ENCODE measurements at places on chromosomes 13 and 19.

DNA sequence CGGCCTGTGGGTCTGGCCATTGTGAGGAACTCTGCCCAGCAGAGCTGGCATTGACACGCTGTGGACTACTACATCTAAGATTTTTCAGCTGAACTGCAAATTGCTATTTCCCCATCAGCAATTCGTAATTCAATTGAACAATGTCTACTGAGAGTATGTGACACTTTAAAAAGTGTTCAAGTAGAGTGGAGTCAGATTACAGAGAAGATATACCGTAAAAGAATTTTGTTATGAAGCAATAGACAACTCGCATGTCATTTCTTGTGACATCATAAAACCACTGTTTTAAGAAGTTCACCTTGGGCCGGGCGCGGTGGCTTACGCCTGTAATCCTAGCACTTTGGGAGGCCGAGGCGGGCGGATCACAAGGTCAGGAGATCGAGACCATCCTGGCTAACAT, 32.5 kb upstream of the C1QTNF9 start:
- no peak for DNase-seq

DNA sequence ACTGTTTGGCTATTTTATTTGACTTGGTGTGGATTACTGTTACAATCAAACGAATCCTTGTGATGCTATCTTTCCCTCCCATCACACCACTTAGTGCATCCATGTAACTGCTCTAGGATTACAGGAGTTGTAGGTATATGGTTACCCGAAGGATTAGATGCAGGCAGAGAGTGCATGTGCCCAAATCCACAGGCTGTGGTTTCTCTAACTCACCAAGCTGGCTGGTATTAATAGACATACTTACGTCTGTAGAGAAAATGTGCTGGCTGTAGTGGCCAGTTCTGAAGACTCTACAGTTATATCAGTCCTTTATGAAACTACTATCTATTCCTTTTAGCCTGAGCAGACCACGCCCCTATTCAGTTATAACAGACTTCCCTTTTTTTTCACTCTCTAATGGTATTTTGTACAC, 1.1 kb upstream of the HMGB1 start:
- no peak for DNase-seq

GRCh38 chr19:7618771-7619510, 10.4 kb downstream of the XAB2 start:
- no peak for DNase-seq

DNA sequence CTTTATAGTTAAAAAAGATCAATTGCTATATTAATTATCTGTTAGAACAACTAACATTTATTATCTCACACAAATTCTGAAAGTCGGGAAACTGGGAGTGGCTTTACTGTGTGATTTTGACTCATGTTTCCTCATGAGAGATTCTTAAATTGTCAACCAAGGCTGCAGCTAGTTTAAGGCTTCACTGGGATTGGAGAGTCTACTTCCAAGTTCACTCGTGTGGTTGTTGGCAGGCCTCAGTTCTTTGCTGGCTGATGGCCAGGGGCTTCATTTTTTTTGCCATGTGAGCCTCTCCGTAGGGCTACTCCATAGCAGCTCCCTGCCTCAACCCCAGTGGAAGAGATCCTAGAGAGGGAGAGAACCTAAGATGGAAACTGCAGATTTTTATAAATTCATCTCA, 24.5 kb upstream of the LPAR6 start:
- DNase-seq, result no peak

DNA sequence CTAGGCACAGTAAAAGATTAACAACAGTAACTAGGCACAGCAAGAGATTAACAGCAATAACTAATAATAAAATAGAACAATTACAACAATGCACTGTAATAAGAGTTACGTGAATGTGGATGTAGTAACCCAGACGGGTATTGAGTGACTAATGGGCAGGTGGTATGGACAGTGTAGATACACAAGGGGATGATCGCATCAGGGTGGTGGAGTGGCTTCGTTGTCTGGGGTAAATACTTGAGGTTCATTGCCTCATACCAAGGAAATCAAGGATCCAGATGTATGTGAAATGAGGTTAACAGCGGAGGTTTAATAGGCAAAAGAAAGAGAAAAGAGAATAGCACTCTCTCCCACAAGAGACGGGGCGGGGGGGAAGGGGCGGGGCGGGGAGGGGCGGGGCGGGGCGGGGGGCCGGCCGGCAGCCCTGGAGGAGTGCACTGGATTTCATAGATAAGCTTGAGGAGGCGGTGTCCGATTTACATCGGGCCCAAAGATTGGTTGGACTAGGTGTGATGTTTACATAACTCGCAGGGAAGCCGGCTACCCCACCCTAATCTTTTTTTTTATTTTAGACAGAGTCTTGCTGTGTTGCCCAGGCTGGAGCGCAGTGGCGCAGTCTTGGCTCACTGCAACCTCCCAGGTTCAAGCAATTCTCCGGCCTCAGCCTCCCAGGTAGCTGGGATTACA, 106.3 kb downstream of the KCTD15 start:
- DNase-seq, result no peak

GRCh38 chr19:1428738-1429391, 9.3 kb upstream of the RPS15 start:
- DNase-seq, result no peak

GRCh38 chr19:13881251-13881691, 4.3 kb downstream of the NANOS3 start:
- DNase-seq, result no peak

- DNase-seq, result no peak
Observed at GRCh38 chr19:46546194-46546896, 50.7 kb upstream of the PNMA8B start.

GRCh38 chr19:49468746-49469447, 5.1 kb upstream of the FLT3LG start:
- DNase-seq, result no peak

DNA sequence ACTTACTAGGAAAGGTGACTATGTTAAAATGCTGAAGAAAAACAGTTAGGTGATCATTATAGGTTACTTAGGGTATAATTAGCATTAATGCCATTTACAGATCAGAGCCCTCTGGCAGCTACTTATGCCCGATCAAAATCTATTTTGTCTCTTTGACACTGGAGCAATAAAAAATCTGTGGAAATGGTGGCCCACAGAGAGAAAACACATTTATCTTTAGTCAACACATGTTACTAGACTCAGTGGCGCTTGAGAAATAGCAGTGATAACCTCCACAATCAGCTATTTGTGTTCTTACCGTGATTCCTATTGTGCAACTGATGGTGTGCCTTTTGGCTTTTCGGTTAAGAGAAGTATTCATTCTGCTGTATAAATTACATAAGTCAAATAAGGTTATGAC, 1519.6 kb downstream of the PCDH9 start:
- DNase-seq, result no peak

DNA sequence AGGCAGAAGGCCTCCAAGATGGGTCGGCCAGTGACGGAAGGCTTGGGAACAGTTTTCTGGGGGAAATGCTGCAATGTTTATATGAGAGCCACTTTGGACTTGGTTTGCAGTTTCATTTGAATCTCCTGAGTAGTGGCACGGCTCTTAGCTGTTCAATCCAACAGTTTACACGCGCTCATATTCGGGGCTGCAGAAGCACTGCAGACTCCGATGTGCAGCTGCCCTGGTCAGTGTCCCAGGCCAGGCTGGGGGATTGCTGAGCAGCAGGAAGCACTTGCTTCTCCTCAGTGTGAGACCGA, 31.7 kb downstream of the CEBPG start:
- no peak for DNase-seq

- DNase-seq, result no peak
Observed at GRCh38 chr19:42254850-42255765, at the start of gene ERF. Gene ERF (minus strand): TSS chr19:42255128. CDS start chr19:42254999, 129 bp downstream.

Measured in cerebellar nuclear complex (tissue), 1 donor.